ENCODE measurements at places on chromosomes 3 and 15.

GRCh38 chr3:108528459-108529252 is 18.3 kb upstream of the MYH15 start:
- DNase-seq: no peak

- no peak for DNase-seq
These were observed 98.6 kb downstream of the TCF12 start for GRCh38 chr15:57017024-57017423.

DNA sequence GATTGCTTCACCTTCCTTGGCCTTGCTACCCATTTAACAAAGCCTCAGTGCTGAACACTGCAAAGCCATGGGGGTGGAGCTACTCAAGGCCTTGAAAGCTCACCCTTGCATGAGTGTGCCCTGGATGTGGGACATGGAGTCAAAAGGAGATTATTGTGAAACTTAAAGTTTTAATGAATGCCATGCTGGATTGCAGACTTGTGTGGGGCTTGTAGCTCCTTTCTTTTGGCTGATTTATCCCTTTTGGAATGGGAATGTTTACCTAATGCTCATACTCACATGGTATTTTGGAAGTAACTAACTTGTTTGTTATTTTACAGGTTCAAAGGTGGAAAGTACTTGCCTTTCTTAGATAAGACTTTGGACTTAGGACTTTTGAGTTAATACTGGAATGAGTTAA is 538.5 kb upstream of the NECTIN3 start:
- no peak for DNase-seq

- no peak for DNase-seq
These were observed 45.3 kb downstream of the TRPM7 start for GRCh38 chr15:50641318-50641717.

- DNase-seq: no peak
These were observed 179.7 kb downstream of the ADAMTS9 start for GRCh38 chr3:64508140-64508539.

GRCh38 chr3:183261151-183261724 is 8.2 kb downstream of the B3GNT5 start:
- no peak for DNase-seq

DNA sequence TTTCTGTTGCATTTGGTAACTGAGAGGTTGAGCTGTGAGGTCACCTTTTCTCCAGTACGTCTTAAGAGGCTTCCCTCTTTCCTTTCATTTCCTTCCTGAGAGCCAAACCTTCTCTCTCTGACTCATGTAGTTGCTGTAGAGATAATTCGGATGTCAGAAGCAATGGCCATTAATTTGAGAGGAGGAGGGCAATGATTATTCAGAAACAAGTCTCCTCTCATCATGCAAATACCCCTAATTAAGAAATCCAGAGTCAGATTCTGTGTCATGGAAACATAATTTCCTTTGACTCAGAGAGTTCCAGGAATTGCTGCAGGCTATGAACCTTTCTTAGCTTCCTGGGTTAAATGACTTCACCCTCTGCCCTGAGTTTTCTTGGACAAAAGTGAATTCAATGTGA is 59.0 kb upstream of the GSK3B start:
- DNase-seq: no peak

GRCh38 chr15:79394231-79394630 is 37.9 kb upstream of the MINAR1 start:
- DNase-seq: no peak

- no peak for DNase-seq
These were observed 51.8 kb downstream of the RGMA start for GRCh38 chr15:93036951-93037819.

DNA sequence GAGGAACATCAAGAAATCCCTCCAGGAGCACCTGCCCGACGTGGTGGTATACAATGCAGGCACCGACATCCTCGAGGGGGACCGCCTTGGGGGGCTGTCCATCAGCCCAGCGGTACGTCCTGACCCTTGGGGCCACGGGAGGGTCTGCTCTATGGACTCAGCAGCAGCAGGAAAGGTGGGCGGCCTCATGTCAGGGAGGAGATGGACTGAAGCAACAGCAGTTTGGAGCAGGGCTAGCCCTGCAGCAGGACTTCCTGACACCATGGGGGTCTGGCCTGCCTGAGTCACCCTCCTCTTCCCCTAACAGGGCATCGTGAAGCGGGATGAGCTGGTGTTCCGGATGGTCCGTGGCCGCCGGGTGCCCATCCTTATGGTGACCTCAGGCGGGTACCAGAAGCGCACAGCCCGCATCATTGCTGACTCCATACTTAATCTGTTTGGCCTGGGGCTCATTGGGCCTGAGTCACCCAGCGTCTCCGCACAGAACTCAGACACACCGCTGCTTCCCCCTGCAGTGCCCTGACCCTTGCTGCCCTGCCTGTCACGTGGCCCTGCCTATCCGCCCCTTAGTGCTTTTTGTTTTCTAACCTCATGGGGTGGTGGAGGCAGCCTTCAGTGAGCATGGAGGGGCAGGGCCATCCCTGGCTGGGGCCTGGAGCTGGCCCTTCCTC is 24.2 kb downstream of the HDAC11 start:
- no peak for DNase-seq

GRCh38 chr15:66715181-66715624 is 13.2 kb downstream of the SMAD6 start:
- no peak for DNase-seq

DNA sequence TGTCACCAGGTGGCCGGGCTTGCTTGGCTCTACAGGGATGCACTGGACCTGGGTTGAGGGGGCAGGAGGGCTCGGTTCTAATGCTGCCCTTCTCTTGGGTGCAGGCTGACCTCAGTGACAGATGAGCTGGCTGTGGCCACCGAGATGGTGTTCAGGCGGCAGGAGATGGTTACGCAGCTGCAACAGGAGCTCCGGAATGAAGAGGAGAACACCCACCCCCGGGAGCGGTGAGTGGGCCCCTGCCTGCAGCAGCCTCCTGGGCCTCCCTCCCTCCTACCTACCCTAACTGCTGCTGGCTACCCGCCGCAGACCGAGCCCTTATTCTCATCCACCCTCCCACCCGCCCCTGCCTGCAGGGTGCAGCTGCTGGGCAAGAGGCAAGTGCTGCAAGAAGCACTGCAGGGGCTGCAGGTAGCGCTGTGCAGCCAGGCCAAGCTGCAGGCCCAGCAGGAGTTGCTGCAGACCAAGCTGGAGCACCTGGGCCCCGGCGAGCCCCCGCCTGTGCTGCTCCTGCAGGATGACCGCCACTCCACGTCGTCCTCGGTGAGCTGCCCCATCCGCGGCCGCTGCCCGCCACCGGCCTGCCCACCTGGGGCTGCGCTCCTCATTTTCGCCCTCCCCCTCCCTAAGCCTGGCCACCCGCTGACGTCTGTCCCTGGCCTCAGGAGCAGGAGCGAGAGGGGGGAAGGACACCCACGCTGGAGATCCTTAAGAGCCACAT is 5.6 kb downstream of the FES start:
- no peak for DNase-seq

DNA sequence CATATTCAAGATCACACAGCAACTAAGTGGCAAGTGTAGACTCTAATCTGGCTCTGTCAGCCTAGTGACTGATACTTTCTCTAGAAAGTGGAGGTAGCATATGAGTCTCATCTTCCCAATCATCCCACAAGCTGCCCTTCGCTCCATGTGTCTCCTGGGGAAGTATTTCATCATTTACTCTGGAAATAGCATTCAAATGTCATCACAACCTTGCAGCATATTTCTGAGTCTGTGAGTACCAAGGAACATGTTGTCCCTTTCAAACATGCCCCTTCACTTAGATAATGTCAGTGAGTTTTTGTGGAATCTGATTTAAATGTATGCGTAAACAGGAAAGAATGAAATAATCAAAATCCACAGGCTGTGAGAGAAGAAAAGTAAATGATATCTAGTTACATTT is 322.9 kb downstream of the SLC9A9 start:
- DNase-seq: no peak

GRCh38 chr15:75201616-75202250 is at the start of gene C15orf39:
Gene C15orf39, plus strand, starts transcription at chr15:75201882. Its CDS starts 4,167 bp downstream, at chr15:75206049.
- peak; percentile 73 for DNase-seq

DNA sequence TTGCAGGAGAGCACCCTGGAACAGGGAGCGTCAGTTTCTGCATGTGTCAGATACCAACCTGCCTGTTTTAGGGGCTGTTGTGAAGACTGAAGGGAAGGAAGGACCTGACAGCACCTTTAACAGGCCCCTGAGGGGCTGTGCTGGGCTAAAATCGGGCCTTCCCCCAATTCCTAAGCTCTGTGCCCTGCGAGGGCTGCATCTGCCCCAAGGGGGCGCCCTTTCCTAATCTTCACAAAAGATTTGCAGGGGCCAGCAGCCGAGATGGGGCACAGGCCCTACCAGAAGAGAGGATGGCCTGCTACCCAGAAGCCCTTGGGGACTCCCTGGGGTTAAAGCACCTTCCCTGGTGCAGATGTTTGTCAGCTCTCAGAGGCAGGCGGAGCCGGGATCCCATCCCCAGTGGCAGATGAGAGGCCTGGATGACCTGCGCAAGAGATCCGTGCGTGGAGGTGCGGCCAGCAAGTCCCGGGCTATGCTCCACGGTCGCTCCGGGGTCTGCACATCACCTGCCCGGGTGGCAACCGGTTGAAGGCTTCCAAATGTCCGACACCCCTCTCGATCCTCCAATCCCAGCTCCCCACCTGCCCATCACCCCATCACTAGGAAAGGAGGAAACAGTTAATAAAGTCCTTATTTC is 53.6 kb downstream of the RHCG start:
- peak; percentile 81 for DNase-seq

- DNase-seq: no peak
These were observed 185.2 kb downstream of the MEIS2 start for GRCh38 chr15:36914960-36915808.

DNA sequence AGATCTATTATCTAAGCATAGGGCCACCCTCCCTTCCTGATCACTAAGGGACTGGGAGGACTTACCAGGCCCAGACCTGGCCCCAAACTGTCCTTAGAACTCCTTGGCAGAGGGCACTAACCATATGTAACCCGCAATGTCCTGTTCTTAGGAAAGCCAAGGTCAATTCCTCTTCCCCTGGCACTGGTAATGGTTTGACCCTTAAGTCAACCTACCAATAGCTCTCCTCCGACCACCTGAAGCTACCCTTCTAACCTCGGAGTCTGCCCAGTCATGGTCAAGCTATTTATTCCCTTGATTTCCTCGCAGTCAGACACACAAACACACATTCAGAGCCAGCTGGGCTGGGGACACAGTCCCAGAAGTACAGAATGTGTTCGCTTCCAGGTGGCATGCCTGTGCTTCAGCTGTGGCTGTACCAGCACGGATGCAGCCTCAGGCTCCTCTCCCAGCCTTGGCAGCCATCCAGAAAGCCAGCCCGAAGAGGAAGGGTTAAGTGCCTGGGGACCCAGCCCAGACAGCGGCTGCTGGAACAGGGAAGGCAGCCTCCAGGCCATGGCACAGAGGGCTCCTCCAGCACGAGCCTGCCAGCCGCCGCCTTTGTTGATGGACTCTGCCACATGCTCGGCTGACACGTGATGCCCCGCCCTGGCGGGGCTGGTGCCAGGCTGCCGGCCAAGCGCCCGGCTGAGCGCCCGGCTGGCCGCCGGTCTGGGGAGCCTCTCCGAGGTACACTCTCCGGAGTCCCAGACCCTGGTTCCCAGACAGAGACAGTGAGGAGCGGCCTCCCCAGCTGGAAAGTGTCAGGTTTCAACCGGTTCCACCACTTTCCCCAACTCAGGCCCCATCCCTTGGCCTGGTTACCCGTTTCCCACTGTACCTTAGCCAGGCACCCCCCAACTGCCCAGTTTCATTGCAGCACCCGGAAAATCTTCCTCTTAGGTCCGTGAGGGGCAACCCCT is 5.5 kb downstream of the BMF start:
- DNase-seq: no peak

DNA sequence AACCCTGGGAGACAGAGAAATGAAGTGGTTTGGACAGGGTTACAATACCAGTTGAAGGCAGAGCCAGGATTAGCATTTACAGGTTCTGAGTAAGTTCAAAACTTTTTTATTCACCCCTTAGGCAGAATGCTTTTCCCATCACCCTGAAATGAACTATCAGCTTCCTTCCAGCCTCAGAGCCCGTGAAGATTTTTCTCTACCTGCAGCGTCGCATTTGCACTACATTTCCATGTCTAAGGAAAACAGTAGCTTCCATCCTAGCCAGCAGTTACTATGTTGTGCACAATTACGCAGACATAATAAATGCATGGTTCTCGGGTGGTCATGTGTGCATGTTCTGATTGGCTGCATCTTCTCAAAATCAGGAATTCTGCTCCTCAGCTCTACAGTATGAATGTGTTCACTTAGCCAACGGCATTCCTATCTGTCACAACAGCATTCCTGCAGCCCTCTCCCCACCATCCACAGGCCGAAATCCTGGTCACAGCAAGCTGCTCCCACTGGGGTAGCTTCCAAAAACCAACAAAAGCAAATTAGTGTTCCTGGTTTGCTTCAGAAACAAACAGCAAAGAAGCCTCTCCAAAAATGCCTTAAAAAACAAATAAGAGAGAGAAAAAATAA is 510.8 kb upstream of the SEMA6D start:
- DNase-seq: no peak

DNA sequence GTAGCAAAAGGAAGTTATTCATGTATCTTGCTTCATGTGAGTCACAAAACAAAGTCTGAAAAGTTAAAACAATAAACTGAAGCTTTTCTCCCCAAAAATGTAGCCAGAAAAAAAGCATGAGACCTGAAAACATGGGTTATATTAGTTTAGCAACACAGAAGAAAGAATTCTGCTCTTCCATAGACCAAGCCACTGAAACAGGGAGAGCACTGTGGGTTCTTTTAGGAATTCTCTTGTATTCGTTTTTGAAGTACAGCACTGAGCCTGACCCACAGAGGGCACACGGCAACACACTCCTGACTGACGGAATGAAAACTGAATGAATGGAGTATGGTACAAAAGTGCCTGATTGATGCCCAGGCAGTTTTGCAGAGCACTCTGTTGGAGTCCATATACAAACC is 66.6 kb downstream of the TM4SF4 start:
- no peak for DNase-seq

GRCh38 chr3:45555086-45555591 is 39.4 kb upstream of the LIMD1 start:
- no peak for DNase-seq

Data from activated CD8-positive, alpha-beta T cell treated with anti-CD3 and anti-CD28 coated beads for 36 hours (primary cell).